ENCODE measurements at places on chromosomes 6 and 20. TPM values are rescaled to one million over a fixed set of nuclear protein-coding genes. Genes with fewer than 3 reads are reported as not detected.
A peak's percentile ranks its signal among the peaks of the same experiment; 100 is the strongest.

The MTFR2 gene
- 6.0 TPM for total RNA-seq

The SAMD10 gene
- 4.5 TPM for total RNA-seq

The VGLL2 gene
- total RNA-seq: not detected

The TGM6 gene
- not detected for total RNA-seq

The ADISSP gene
- 58.8 TPM for total RNA-seq

The WASF1 gene
- total RNA-seq: 55.7 TPM

The LST1 gene
- not detected for total RNA-seq

DNA sequence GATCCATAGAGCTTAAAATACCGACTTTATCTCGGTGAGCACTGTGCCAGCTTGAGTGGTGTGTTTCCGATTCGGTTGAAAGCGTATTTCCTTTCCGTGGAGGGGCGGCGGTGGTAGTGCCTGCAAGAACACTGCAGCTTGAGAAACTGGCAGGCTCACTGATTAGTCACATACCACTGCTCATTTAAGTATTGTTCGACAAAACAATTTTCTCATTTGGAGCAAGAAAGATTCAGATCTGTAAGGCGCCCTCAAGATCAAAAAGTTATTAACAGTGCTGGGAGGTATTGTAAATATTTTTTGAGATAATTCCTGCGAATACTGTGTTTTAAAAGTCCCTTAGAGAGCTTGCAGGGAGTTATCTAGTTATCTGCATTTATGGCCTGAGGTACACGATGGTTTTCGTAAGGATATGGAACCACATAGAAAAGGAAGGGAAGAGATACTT, 1.3 kb downstream of the MAPK14 start:
- peak overlapping the region; percentile 88 for H3K4me3 ChIP-seq
- peak overlapping the region; percentile 94 for H3K27ac ChIP-seq
- DNase-seq: peak; percentile 82

GRCh38 chr20:732727-733126, 35.6 kb downstream of the SLC52A3 start:
- no peaks in the 10 kb centered on the region for H3K36me3 ChIP-seq
- H3K27ac ChIP-seq: no peak overlapping the region
- H3K27me3 ChIP-seq: peaks cover 44% of the 10 kb centered on the region
- H3K4me1 ChIP-seq: no peaks in the 10 kb centered on the region
- H3K4me3 ChIP-seq: no peak overlapping the region

- peak overlapping the region; percentile 83 for H3K27ac ChIP-seq
- DNase-seq: no peak
- no peaks in the 10 kb centered on the region for H3K27me3 ChIP-seq
Observed at GRCh38 chr6:128491100-128491581, 29.3 kb downstream of the PTPRK start.

- H3K27ac ChIP-seq: peak overlapping the region; percentile 89
- H3K4me1 ChIP-seq: peaks cover 13% of the 10 kb centered on the region
- H3K27me3 ChIP-seq: no peaks in the 10 kb centered on the region
- H3K36me3 ChIP-seq: no peaks in the 10 kb centered on the region
- H3K4me3 ChIP-seq: no peak overlapping the region
Observed at GRCh38 chr6:56335726-56336125, 88.3 kb upstream of the COL21A1 start.

GRCh38 chr6:143490775-143491174, 20.7 kb downstream of the FUCA2 start:
- no peaks in the 10 kb centered on the region for H3K27me3 ChIP-seq
- no peak overlapping the region for H3K4me3 ChIP-seq
- H3K36me3 ChIP-seq: peaks cover 18% of the 10 kb centered on the region
- H3K4me1 ChIP-seq: no peaks in the 10 kb centered on the region
- no peak overlapping the region for H3K27ac ChIP-seq
- no peak for DNase-seq

DNA sequence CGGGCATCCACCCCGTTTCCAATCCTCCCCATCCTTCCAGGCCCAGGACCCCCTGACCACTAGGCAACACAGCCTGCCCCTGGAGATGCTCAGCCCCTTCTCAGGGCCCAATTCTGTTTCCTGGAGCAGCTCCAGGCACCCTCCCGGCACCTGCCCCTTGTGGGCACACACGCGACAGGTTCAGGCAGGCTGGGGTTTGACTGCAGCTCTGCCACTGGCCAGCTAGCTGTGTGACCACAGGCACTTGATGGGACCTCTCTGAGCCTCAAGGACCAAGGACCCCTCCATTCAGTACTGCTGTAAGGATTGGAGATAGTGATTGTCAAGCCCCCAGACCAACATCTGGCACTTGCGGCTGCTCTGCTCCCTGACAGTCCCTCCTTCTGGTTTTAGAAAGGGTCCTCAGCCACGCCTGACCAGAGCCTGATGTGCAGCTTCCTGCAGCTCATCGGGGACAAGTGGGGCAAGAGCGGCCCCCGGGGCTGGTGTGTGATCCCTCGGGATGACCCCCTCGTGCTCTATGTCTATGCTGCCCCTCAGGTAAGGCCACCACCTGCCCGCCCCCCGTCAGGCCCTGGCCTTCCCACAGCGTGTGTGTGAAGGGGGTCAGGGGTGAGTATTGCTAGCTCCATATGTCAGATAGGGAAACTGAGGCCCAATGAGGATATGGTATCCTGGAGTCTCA, 21.7 kb downstream of the FGD2 start:
- H3K36me3 ChIP-seq: no peaks in the 10 kb centered on the region
- H3K4me3 ChIP-seq: no peak overlapping the region
- H3K27ac ChIP-seq: no peak overlapping the region
- DNase-seq: peak; percentile 51
- peaks cover 30% of the 10 kb centered on the region for H3K4me1 ChIP-seq

- peaks cover 24% of the 10 kb centered on the region for H3K36me3 ChIP-seq
- no peaks in the 10 kb centered on the region for H3K27me3 ChIP-seq
- no peak within 1 kb of the TSS for H3K27ac ChIP-seq
- no peak within 1 kb of the TSS for H3K4me3 ChIP-seq
Observed at GRCh38 chr6:32164295-32164694, at the start of gene EGFL8. TSS of gene EGFL8 (plus strand) at chr6:32164595. CDS start at chr6:32166166, 1,571 bp downstream.

DNA sequence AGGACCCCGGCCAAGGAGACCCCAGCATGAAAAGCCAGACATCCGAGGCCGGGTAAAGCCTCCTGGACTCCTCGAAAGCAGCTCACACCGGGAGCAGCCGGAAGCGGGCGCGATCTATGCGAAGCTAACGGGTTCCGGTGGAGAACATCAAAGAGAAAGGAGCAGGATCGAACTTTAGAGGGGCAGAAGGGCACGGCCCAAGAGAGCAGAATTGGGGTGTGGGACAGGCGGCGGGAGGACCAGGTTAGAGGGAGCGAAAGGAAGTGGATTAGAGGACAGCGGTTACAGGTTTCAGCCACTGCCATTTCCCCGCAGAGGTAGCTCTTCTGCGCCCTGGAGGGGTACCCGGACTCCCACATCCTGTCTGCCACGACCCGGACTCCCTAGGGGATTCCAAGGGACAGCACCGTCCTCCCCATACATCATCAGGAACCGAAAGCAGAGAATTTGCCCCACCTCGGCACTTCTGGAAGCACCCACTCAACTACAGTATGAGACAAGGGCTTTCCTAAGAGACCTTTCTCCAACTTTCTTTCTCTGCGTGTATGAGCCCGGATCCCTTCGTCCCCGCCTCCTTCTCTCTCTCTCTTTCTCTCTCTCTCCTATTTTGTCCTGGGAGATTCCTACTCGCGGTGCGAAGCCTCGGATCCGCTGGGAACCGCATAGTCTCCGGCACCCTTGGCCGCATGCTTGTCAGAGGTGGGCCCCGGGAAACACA, 507 bp upstream of the VGLL2 start:
- H3K36me3 ChIP-seq: no peaks in the 10 kb centered on the region
- peaks cover 15% of the 10 kb centered on the region for H3K4me1 ChIP-seq
- peaks cover 100% of the 10 kb centered on the region for H3K27me3 ChIP-seq
- peak; percentile 17 for DNase-seq
- peak overlapping the region; percentile 75 for H3K4me3 ChIP-seq

DNA sequence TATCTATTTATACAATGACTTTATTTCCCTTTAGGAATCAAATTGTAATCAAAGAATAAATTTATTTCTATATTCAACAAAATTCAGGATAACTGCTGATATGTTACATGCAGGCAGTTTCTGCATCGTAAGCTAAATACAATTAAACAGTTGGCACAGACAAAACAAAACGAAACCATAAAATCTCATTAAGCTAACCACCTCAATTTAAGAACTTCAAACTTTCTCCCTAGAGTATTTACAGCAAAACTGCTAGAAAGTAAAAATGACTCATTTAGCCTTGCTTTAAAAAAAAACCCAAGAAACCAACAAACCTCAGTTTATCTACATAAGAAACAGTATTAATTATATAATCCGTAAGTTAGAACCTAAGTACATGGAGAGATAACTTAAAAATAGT, 17.1 kb downstream of the SSR1 start:
- H3K4me1 ChIP-seq: no peaks in the 10 kb centered on the region
- peak overlapping the region; percentile 35 for H3K27ac ChIP-seq
- peaks cover 90% of the 10 kb centered on the region for H3K36me3 ChIP-seq
- no peak for DNase-seq
- no peak overlapping the region for H3K4me3 ChIP-seq

GRCh38 chr6:18693881-18694280, 306.7 kb downstream of the RNF144B start:
- no peaks in the 10 kb centered on the region for H3K36me3 ChIP-seq
- H3K27me3 ChIP-seq: peaks cover 56% of the 10 kb centered on the region
- no peaks in the 10 kb centered on the region for H3K4me1 ChIP-seq
- DNase-seq: no peak
- H3K27ac ChIP-seq: no peak overlapping the region

DNA sequence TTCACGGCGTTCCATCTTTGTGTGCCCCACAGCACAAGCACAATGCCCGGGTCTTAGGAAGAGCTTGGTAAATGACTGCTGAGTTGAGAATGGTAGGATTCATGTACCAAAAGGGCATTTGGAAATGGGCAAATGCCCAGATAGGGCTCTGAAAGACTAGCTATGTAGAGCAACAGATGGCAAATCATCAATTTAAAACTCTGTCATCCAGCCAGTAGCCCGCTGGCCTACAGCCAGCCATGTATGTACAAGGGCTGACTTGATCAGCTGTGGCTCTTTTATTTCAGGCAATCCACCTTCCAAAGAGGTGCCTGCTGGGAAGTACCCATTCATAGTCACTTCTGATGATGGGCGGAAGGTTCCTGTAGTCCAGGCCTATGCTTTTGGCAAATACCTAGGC, 35.1 kb downstream of the NT5E start:
- H3K27ac ChIP-seq: no peak overlapping the region
- H3K27me3 ChIP-seq: no peaks in the 10 kb centered on the region
- no peak for DNase-seq
- H3K36me3 ChIP-seq: peaks cover 11% of the 10 kb centered on the region
- H3K4me1 ChIP-seq: peaks cover 6% of the 10 kb centered on the region

- H3K4me1 ChIP-seq: no peaks in the 10 kb centered on the region
- no peak for DNase-seq
- peaks cover 28% of the 10 kb centered on the region for H3K27me3 ChIP-seq
- H3K36me3 ChIP-seq: no peaks in the 10 kb centered on the region
- H3K27ac ChIP-seq: no peak overlapping the region
Observed at GRCh38 chr6:13846841-13847240, 32.5 kb upstream of the MCUR1 start.

- no peak overlapping the region for H3K4me3 ChIP-seq
- no peak for DNase-seq
- H3K4me1 ChIP-seq: peaks cover 10% of the 10 kb centered on the region
- H3K27ac ChIP-seq: no peak overlapping the region
Observed at GRCh38 chr6:169044381-169045230, 209.0 kb downstream of the THBS2 start.

DNA sequence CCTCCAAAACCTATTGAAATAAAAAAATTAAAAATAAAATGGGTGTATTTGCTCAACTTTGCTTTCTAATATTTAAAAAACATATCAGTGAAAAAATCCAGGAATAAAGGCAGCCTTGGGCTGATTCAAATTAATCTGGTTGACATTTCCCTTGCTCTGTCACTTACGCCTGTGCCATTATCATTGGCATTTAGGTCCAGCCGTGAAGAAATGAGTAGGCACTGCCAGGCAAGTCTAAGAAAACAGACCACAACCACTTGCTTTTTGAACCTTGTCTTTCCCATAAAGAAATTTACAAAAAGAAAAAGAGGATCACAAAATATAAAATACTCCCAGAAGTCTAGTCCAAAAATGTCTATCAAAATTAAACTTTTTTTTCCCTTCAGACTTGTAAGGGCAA, 59.2 kb upstream of the HBS1L start:
- H3K4me3 ChIP-seq: no peak overlapping the region
- H3K36me3 ChIP-seq: no peaks in the 10 kb centered on the region
- no peak for DNase-seq
- H3K27me3 ChIP-seq: peaks cover 23% of the 10 kb centered on the region
- no peaks in the 10 kb centered on the region for H3K4me1 ChIP-seq
- H3K27ac ChIP-seq: no peak overlapping the region

Measured in MCF 10A (cell line).